Transverse colon (tissue), 4 donors: ENCODE measurements at places on chromosomes 6 and 20.

GRCh38 chr6:133590814-133591213 lies 298.1 kb upstream of the TCF21 start:
- no peak for DNase-seq

DNA sequence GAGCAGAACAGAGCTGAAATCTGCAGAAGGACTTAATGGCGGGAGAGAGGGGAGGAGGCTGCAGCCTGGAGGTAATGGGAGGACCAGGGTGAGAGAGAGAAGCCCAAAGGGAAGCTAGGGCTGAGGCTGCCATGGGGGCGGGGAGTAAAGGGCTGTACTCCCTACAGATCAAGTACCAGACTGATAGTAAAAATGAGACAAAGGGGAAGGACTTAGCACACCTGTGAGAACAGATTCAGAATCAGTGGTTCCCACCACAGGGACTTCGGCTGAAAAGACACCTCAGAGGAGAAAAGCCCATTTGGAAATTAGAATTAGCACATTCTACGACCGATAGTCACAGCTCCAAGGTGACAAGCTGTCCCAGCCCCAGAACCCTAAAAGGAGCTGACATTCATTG lies 6.4 kb upstream of the TBXT start:
- DNase-seq, result no peak

- no peak for DNase-seq
Measured at GRCh38 chr20:36336954-36337704, 31.0 kb downstream of the DLGAP4 start.

GRCh38 chr6:53866226-53866625 lies 71.4 kb downstream of the LRRC1 start:
- no peak for DNase-seq

DNA sequence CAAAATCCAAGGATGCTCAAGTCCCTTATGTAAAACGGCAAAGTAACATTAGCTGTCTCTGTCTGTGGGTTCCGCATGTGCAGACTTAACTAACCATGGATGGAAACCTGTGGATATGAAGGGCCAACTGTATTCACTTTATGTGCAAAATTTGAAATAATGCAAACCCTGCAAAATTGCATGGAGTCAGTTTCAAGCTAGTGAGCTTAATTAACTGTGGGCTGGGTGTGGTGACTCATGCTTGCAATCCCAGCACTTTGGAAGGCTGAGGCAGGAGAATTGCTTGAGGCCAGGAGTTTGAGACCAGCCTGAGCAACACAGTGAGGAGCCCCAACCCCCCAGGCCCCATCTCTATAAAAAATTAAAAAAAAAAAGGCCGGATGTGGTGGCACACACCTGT lies 81.4 kb downstream of the ANKS1A start:
- no peak for DNase-seq

- no peak for DNase-seq
Measured at GRCh38 chr6:5314191-5314865, 53.0 kb downstream of the FARS2 start.

DNA sequence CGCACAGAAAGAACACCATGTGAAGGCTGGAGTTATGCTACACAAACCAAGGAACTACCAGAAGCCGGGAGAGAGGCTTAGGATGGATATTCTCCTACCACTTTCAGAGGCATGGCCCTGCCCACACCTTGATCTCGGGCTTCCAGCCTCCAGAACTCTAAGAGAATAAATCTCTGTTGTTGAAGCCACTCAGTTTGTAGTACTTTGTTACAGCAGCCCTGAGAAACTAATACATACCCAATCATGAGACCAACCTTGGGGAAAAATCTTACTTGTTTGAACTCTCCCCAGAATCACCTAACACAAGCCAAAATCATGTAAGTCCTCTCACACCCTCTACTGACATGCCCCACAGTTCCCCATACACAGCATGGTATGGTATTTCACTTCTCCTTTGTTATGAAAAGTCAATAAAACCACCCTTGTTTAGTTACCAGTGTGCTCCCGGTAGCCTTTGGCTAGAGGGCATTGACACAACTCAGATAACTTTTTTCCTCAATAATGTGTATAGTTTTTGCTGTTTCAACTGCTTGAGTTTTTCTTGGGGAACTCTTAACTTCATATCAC lies 40.7 kb upstream of the SLC2A12 start:
- no peak for DNase-seq

- no peak for DNase-seq
Measured at GRCh38 chr6:3612341-3613041, 139.0 kb downstream of the PXDC1 start.

- DNase-seq, result no peak
Measured at GRCh38 chr6:137097057-137097456, 52.3 kb upstream of the IL20RA start.

GRCh38 chr6:140830666-140831065 lies 1302.1 kb upstream of the GJE1 start:
- no peak for DNase-seq

GRCh38 chr6:82374516-82374915 lies 10.9 kb downstream of the TPBG start:
- no peak for DNase-seq

DNA sequence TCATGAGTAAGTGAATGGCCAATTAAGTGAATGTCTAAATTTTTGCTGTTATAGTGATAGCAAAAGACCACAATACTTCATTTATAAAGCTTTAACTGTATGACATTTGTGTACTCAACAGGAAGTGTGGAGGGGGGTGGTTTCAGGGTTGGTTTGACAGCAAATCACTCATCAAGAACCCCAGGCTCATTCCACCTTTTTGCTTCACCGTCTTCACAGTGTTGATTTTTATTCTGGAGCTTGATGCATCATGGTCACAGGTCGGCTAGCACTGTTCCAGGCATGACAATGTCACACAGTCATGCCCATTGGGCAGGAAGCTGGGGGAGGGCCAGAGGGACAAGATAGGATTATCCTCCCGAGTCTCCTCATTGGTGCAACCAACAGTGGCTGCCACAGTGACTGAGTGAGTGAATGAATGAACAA lies 75.0 kb downstream of the MDGA1 start:
- DNase-seq, result no peak
